ENCODE measurements at places on chromosomes 16 and 17.

GRCh38 chr17:58325289-58325726 is 3.3 kb downstream of the TSPOAP1 start:
- no peak for DNase-seq

DNA sequence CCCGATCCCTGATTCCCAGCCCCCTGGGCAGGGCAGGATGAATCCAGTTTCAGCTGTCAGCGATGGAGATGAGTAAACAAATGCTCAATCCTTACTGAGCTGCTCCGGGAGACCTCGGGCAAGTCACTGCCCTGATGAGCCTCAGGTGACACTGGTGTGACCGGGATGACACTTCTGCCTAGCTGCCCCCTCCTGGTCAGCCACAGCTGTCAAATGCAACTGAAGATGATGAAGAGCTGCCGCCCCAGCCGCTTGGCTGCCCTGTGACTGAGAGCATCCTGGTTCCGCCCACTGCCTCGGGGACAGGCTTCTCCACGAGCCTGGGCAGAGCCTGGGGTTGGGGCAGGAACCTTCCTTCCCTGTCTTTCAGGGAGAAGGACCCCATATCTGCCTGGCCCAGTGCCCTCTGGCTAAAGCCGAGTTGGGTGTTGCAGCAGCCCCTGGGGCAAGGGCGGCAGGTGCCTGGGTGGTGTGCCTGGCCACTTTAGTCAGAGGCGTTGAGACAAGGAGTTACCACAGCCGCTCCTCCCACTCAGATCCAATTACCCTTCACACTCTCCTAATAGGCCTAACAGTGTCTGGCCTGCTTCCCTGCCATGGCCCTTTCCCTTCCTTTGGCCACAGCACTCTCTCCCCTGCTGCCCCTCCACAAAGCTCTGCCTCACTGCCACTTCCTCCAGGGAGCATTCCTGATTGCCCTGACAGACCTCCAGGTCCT is 5.5 kb downstream of the CCL17 start:
- no peak for DNase-seq

DNA sequence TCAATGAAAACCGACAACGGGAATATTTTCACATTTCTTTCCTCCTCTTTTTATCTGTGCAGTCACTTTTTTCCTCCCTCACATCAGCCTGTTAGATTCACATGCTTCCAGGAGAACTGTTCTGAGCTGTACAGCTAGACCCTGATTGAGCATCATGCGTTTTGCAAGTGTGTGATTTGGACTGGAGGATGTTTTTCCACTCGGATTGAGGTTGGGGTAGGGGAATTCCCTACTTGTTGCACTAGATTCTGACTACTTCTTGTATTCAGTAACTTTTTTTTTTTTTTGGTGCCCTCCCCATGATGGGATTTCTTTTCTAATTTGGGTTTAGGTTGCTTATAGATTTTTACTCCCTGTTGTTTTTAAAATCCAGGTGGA is 4.8 kb downstream of the MSI2 start:
- DNase-seq, result no peak

- DNase-seq, result no peak
Measured at GRCh38 chr17:57541472-57542394, 203.4 kb downstream of the CCDC182 start.

DNA sequence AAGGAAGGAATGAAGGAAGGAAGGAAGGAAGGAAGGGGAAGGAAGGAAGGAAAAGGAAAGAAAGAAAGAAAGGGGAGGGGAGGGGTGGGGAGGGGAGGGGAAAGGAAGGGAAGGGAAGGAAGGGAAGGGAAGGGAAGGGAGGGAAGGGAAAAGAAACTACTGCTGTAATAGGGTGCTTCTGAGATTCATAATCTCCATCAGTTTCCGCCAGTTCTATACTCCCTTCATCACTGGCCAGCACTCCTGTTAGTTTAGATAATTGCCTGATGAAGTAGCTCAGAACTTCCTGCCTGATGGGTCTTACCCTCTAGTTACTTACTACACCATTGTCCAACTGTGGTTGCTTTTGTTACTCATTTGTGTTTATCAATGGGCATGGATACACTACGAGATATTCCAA is 2.0 kb upstream of the KRTAP9-6 start:
- DNase-seq, result no peak

DNA sequence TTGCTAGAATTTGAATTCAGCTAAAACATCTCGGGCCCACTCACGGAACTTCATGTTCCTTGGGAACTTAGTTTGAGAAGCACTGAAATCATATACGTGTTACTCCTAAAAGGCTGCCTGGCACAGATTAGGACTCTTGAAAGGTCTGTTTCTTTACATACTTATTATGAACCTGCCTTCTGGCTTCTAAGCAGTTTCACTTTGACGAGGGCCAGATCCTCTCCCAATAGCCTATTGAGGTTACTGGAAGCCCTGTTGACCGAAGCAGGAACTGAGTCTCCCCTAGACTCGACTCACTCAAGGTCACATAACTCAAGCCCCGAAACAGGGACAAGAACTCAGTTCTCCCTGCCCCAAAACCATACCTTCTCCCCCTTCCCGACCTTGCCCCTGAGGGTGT is 121.9 kb upstream of the PLCG2 start:
- DNase-seq, result no peak

- no peak for DNase-seq
Measured at GRCh38 chr17:81064678-81065475, 29.9 kb downstream of the BAIAP2 start.

GRCh38 chr17:81058263-81058871 is 23.4 kb downstream of the BAIAP2 start:
- DNase-seq, result no peak

- no peak for DNase-seq
Measured at GRCh38 chr17:71171270-71171669, 949.5 kb upstream of the SOX9 start.

DNA sequence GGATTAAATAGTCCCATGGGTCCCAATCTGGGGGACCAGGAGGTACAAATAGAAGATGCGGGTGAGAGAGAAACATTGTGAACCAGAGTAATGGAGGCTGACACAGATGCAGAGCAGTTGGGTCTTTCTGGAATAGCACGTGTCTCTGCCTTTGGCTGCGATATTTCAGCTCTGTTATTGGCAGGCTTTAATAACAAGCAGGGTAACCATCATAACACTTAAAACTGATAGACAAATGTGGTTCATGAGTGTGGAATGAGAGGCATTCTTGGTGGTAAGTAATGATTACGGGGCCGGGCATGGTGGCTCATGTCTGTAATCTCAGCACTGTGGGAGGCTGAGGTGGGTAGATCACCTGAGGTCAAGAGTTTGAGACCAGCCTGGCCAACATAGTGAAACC is 110.3 kb downstream of the SNX29 start:
- no peak for DNase-seq

- no peak for DNase-seq
Measured at GRCh38 chr17:68701046-68701445, 99.9 kb upstream of the FAM20A start.

DNA sequence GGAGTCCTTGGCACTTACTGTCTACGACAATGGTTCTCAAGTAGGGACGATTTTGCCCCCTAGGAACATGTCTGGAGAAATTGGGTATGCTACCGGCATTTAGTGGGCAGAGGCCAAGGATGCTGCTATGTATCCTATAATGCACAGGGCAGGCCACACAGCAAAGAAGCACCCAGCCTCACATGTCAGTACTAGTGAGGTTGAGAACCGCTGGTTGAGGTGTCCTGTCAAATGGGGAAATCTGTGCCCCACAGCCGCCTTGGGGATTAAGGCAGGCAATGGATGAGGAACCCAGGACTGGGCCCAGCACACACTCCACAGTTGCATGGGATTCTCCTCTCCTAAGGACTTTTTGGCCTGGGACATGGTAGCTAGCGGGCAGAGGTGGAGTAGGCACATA is 86.7 kb upstream of the TOB1 start:
- no peak for DNase-seq

DNA sequence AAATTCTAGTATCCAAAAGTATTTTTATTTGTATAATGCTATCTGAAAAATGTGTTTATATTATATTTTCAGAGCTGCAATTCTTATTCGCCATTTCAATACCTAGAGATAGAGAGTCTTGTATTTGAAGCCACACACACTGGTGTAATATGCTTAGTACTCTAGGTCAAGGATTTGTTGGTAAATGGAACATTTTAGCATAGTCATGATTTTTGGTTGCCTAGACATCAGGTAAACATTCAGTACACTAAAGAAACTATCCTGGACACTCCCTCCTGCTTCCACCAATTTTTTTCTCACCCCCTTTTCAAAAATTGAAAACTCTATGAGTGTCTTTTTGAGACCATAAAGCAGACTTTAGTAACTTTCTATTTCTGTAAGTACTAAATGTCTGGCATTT is 20.8 kb downstream of the ABHD15 start:
- no peak for DNase-seq

DNA sequence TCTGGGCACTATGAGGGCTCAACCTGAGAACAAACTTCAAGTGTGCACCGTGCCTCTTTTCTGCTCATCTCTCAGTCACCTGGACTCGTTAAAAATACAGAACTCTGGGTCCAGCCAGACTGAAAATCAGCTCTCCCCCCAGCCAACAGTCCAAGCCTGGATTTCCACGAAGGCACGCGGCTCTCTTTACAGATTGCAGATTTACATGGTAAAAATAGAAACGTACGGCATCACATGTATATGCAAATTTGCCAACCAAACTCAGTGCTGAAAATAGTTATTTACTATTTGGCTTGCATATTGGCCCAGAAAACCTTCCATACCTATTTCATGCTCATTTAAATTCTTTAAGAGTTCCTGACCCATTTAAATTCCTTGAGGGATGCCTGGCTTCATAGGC is 315.8 kb downstream of the MAF start:
- DNase-seq, result no peak

DNA sequence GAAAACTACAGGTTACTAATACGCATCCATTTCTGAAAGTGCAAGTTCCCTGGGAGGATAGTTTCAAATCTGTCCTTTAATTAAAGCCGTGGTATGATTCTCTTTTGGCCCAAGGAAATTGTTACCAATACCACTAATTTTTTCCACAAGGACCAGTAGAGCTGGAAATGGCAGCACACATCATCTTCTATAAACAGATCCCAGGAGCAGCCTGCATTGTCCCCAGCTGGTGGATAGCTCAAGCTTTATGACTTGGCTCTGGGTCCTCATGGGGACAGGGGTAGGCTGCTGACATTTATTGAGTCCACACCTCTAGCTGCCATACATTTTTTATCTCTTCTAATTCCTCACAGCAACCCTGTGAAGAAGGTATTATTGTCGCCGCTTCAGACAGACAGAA is 35.8 kb upstream of the BHLHA9 start:
- DNase-seq, result no peak

GRCh38 chr17:61786088-61786487 is 77.2 kb downstream of the BRIP1 start:
- DNase-seq, result no peak

GRCh38 chr16:66003201-66003600 is 363.3 kb upstream of the CDH5 start:
- DNase-seq, result no peak

GRCh38 chr16:87254296-87254695 is 62.9 kb downstream of the C16orf95 start:
- no peak for DNase-seq

Data from NCI-H774 (cell line).